Activated CD8-positive, alpha-beta memory T cell treated with anti-CD3 and anti-CD28 coated beads for 4 hours (primary cell): ENCODE measurements at places on chromosomes 13 and 19.

- DNase-seq: no peak
Measured at GRCh38 chr13:38394777-38395496, 45.3 kb downstream of the UFM1 start.

DNA sequence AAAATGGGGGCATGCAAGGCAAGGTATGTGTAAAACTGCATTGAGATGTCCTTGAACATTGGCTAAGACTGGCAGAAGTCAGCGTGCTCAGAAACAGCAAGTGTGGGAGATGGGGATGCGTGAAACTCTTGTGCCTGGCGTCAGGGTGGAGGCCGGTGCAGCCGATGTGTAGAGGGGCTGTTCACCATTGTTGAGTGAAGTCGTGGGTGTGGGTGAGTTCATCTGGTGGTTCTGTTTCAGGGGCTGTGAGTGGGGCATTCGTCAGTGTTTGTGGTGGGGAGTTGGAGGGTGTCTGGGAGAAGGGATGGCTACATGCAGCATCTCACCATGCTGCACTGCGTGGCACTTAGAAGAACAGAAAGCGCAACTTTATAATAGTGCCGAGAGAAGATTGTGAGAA, 11.4 kb upstream of the MIA start:
- DNase-seq: no peak

- no peak for DNase-seq
Measured at GRCh38 chr19:9018163-9018875, 8.1 kb upstream of the MUC16 start.

- DNase-seq: no peak
Measured at GRCh38 chr13:24149246-24150032, 11.1 kb upstream of the SPATA13 start.

- DNase-seq: no peak
Measured at GRCh38 chr13:110525328-110526319, 35.9 kb downstream of the RAB20 start.

DNA sequence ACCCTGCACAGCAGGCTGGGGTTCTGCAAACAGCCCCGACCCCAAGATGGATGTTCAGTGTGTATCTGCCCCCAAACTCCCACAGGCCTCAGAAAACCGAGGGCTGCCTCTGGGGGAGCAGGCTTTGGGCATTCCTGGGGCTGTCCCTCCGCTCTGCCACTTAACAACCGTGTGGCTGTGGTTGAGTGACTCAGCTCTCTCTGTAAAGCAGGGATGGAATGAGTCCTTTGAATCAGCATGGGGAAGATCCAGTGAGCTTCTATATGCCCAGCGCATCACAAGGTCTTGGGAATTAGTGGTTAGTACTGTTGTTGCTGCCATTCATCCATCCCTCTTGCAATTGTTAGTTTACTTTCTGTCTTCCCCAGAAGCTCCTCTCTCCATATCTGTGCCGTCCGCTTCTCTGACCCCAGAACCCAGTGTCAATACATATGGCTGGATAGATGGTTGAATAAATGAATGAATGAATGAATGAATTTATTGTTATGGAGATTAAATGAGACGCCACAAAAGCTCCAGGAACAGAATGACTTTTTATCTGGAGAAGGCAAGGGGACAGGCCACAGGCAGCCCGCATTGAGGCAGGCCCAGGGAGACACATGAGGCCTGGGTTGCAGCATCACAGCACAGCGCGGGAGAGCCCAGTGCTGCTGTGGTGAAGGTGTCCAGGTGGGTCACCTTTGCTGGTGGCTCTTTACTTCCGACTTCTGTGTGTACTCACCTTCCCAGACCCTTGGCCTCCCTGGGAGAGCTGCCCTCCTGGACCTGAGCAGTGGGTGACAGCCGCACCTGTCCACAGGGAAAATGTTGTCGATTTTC, 89.2 kb downstream of the RGCC start:
- no peak for DNase-seq

DNA sequence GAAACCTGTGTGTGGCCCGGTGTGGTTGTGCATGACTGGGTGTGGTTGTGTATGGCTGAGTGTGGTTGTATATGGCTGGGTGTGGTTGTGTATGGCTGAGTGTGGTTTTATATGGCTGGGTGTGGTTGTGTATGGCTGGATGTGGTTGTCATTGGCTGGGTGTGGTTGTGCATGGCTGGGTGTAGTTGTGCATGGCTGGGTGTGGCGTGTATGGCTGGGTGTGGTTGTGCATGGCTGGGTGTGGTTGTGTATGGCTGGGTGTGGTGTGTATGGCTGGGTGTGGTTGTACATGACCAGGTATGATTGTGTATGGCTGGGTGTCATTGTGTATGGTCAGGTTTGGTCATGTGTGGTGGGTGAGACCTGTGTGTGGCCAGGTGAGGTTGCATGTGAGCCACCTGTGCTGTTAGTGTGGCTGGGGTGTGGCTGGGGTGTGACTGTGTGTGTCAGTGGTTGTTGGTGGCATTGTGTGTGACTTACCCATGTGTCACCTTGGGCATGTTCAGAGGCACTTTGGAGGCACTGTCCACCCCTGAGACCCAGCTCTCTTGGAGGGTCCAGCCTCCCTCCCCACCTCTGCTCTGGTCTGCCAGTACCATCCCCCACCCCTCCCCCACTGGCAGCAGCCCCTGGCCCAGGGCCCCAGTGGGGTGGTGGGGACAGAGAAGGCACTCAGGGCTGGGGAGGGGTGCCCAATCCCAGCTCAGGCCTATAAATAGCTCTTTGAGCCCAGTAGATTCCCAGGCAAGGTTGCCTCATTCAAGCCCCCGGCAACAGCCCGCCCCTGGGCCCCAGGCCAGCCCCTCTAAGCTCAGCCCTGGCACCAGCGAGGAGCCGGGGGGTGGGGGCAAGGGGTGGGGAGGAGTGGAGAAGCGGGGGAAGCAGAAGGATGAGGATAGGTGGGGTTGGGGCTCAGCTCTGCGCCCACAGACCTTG, 3.9 kb upstream of the NCAN start:
- DNase-seq: no peak

GRCh38 chr13:49806126-49806536, 13.6 kb upstream of the KPNA3 start:
- DNase-seq: no peak

DNA sequence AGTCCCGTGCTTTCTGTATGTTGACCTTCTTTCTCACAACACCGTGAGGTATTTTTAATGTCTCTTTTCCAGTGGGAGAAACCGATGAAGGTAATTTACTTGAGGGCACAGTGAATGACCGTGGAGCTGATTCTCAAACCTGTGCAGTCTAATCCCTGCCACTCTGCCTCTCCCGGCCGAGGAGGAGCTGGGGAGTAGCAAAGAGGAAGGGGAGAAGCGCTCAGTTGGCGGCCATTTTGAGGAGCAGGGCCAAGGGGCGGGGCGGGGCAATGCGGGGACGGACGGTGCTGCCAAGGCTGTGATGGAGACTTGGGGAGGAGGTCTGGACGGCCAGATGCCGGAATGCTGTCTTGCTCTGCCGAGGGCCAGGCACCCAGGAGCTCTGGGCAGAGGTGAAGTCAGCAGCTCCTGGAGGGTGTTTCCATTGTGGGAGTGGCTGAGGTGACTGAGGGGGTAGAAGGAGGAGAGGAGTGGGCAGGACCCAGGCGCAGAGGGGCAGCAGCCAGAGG, 12.4 kb upstream of the RANBP3 start:
- DNase-seq: no peak

- no peak for DNase-seq
Measured at GRCh38 chr13:57630661-57631595, 616 bp upstream of the PCDH17 start.

DNA sequence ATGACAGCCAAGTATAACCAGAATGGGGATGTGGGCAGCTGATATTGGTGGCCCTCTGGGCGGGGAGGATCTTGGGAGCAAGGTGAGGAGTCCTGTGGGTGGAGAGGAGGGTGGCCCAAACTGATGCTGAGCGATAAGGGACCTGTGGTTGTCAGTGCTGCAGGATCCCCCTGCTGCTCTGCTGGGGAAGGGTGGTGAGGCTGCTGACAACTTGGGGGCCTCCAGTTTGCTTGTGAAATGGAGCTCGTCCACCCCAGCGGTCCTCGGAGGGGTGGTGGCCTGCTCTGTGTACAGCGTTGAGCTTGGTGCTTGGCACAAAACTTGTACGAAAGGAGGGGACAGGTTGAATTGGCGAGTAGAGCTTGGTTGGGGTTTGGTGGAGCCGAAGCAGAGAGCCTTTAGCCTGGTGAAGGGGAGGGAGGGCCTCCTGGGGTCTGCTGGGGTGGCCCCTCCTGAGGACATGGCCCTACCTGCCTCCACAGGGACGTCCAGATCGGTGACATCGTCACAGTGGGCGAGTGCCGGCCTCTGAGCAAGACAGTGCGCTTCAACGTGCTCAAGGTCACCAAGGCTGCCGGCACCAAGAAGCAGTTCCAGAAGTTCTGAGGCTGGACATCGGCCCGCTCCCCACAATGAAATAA, 2.9 kb downstream of the RPS11 start:
- no peak for DNase-seq

- DNase-seq: no peak
Measured at GRCh38 chr19:5536337-5536894, 31.3 kb downstream of the TINCR start.

GRCh38 chr13:99717959-99718674, 216.8 kb downstream of the TM9SF2 start:
- no peak for DNase-seq

GRCh38 chr13:36685927-36686326, 12.1 kb downstream of the SERTM1 start:
- DNase-seq: no peak

DNA sequence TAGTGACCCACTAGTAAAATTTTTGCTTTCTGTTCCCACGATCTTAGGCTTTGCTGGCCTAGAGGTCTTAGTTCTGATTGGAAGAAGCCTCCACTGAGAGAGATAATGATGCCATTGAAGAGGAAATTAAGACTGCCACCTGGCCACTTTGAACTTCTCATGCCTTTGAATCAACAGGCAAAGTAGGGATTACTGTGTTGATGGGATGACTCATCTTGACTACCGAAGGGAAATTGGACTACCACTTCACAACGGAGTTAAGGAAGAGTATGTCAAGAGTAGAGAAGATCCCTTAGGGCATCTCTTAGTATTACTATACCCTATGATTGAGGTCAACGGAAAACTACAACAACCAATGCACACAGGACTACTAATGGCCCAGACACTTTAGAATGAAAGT, 12.7 kb upstream of the FREM2 start:
- DNase-seq: no peak

GRCh38 chr13:111537115-111537728, 216.8 kb downstream of the TEX29 start:
- no peak for DNase-seq

DNA sequence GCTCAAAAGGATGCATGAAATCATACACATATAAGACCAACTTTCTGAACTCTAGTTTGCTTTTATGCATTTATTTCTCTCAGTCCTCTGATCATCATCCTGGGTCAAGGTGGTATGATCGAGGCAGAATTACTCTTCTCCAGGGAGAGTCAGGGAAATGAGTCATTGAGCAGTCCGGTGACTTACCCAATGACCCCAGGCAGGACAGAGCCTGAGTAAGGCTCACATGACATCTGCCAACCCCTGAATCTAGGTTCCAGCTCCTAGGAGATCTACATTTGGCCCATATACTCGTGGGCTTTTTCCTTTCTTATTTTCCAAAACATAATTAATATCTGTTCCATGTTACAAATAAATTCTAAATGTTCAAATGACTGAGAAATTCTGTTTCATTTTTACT, 502.3 kb downstream of the FOXO1 start:
- DNase-seq: no peak
